Thymus (tissue), 14 donors: ENCODE measurements at places on chromosomes 2 and 18. TPM values are rescaled to one million over a fixed set of nuclear protein-coding genes. Genes with fewer than 3 reads are reported as not detected.

SOCS6 gene
- total RNA-seq = 5.4 TPM

- H3K27ac ChIP-seq = no peak overlapping the region
- no peak overlapping the region for H3K4me3 ChIP-seq
- no peaks in the 10 kb centered on the region for H3K27me3 ChIP-seq
- H3K4me1 ChIP-seq = no peaks in the 10 kb centered on the region
- DNase-seq = no peak
These were observed 13.0 kb downstream of the YPEL5 start for GRCh38 chr2:30159766-30160165.

DNA sequence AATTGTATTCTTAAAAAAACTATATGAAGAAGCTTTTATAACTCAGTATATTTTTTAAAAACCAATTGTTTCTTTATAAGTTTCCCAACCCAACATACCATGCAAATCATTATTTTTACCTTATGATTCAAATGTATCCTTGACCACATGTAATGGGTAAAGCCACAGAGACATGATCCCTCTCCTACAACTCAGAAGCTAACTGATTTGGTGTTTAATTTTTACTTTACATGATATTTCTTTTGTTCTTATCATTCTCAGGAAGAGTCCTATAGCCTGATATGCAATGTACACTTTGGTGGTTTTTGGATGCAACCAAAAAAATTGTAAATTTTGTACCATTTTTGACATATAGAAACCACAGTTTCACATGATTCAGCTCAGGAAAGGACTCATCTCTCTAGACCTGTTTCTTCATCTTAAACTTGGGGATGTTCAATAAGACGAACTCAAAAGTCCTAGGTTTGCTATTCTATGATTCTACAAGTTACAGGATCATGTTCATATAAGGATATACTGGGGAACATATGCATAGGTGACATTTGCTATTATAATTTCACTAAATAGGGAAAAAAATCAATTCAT is 85.2 kb upstream of the RBBP8 start:
- no peak overlapping the region for H3K4me3 ChIP-seq
- peak overlapping the region; percentile 15 for H3K27ac ChIP-seq
- no peaks in the 10 kb centered on the region for H3K36me3 ChIP-seq
- DNase-seq = no peak

DNA sequence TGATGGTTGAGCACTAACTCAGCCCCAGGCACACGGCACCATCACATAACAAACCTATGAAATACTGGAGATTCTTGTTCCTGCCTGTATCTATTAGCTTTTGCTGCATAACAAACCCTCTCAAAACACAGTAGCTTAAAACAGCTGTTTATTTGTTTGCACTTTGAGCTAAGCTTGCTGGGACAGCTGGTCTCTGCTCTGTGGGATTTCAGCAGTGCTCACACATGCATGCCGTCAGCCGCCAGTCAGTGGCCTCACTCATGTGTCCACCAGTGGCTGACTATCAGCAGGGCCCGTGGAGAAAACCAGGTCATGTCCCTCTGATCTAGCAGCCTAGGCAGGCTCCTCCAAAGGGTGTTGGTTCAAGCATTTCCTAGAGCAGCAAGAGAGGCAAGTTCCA is 52.8 kb upstream of the RAB12 start:
- H3K27ac ChIP-seq = no peak overlapping the region
- no peak for DNase-seq
- H3K4me3 ChIP-seq = no peak overlapping the region
- no peaks in the 10 kb centered on the region for H3K4me1 ChIP-seq
